ENCODE measurements at places on chromosomes 4 and X.

GRCh38 chr4:96193061-96193460 is 353.2 kb downstream of the PDHA2 start:
- DNase-seq, result no peak

DNA sequence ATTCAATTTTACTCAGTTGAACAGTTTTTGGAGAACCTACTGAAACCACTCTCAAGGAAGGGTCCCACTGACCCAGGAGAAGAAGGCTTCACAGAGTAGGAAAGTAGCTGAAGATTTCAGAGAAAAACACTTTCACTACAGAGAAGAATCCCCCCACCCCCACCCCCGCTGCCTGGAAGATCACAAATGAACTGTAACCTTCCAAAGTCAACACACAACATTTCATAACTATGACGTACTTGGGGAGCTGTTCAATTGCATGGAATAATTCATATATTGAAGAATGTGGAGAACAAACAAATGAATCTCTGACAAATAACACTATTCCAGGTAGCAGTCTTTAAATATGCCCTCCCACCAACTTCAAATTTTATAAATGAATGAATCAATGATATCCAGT is 86.1 kb upstream of the STS start:
- DNase-seq, result no peak

DNA sequence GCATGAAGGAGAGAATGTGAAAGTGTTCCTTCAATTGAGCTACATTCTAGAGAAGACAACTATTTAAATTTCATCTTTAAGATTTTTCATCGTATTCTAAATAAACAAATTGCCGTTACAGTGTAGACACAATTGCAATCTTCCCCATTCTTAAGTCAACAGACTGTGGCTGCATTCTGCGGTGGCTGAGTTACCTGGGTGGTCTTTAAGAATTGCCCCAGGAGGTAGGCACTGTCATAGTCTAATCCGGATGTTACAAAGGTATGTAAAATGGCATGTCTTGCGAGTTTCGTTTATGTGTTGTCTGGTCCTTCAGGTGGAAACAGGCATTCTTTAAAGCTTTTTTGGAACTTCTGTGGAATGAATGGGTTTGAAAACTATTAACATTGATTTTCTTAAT is 586.1 kb upstream of the PITX2 start:
- DNase-seq, result no peak

GRCh38 chrX:130418740-130419139 is 17.0 kb downstream of the RBMX2 start:
- DNase-seq, result no peak

- DNase-seq, result no peak
Observed at GRCh38 chr4:108051343-108051742, 61.7 kb downstream of the HADH start.

Data from activated naive CD8-positive, alpha-beta T cell treated with anti-CD3 and anti-CD28 coated beads, Interleukin-2, amount 50 U/mL, for 16 hours (primary cell).